ENCODE measurements at places on chromosomes 12 and 14.

DNA sequence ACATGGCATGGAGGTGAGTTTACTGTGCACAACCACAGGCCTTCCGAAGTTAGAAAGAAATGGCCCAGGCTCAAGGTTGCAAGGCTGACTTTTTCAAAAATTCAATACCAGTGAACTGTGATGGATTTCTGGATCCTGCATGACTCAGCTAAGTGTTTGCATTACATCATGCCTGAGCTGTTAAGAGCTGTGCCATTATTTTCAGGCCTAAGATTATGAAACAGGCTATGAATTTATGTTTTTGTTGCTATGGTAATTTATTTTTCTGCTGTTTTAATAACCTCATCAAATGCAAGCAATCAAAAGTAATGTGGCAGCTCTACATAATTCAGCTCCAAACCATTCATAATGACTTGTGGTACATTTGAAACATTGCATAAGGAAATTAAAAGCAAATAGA lies 457.7 kb upstream of the TMEM132C start:
- DNase-seq = no peak

DNA sequence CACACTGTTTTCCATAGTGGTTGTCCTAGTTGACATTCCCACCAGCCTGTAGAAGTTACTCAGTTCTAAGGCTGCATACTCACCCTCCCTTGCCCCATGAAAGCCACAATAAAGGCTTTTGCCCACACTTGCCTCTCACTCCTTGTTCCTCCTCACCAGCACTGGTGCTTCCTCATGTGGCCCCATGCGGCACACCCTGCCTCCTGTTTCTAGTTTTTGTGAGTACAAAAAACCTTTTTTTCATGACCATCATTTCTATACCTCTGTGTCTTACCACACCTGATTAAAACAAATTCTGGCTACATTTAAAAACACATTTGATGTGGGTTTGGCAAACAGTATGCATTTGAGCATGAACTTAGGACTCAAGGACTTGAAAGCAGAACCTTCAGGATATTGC lies 40.7 kb upstream of the RIN3 start:
- no peak for DNase-seq

DNA sequence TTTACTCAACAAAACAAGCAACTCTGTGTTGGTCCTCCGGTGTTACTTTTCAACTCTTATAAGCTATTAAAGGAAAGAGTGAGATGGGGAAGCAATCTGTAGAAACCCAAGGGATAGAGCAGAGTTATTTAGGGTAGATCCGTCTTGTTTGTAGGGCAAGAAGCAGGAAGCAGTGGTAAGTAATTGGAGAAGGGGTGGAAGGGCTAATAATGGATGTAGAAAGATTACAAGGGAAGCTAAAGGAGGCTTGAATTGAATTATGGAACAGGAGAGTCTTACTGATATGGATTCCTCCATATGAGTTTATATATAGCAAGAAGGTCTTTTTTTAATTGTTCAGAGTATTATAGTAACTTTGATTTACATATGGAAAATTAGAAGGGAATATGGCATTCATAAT lies 72.7 kb downstream of the MNAT1 start:
- no peak for DNase-seq

DNA sequence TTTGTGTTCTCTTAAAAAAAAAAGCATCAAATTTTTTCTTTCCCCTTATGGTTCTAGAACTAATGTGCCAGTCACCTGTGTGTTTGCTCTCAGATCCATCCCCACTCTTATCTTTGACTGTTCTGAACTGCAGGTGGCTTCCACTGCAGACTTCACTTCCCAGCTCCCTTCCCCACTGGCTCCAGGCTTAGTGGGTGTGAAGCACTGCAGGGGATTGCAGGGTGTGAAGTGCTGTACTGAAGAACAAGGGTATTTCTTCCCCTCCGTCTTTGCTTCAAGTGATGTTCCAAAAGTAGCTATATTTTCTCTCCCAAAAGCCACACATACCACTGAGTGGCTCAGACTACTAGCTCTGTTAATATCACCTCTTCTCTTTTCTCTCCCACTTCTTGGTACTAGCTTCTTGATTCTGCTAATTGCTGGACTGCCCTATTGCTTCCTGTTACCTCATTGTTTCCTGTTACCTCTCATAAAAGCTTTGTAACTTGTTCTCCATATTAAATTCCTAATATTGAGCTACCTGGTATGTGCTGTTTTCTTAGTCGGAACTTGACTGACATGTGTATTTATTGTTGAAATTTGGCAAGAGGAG lies 115.4 kb upstream of the PRICKLE1 start:
- DNase-seq = no peak

- DNase-seq = no peak
These were observed 119.4 kb downstream of the SLC15A5 start for GRCh38 chr12:16158050-16158449.

DNA sequence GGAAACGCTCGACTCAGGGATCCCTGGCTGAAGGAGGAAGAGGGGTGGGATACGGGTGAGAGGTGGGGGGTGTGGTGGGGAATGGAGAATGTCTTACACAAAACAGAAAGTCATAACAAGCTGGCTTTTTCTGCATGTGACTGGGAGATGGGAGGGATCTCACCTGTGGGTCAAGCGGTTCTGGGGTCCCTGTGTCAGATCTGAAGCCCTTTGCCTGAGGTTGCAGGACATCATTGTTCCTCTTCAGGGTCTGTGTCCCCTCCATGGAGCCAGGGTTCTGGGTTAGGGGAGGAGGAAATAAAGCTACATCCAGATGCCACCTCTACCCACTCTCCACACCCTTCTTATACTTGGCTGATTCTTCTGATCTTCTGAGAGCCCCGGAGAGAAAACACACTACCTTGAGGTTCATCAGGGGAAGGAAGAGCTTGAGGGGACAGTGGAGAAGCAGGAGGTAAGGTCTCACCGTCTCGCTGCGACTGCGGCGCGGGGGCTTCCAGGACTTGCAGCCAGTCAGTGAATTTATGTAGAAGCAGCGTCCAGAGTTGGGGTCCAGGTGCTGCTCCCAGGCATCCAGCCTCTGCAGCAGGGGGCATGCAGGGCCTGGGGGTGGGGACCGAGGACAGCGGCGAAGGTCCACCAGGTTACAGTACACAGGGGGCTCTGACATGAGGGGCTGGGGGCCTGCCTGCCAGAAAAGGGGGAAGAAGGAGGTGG lies 2.5 kb downstream of the ARHGAP9 start:
- no peak for DNase-seq

- DNase-seq = no peak
These were observed 255.8 kb upstream of the HMGA2 start for GRCh38 chr12:65568517-65568916.
